ENCODE measurements at places on chromosomes 3 and 15. TPM values are rescaled to one million over a fixed set of nuclear protein-coding genes. Genes with fewer than 3 reads are reported as not detected.

- DNase-seq, result no peak
These were observed 42.9 kb downstream of the PLCH1 start for GRCh38 chr3:155701882-155702465.

- DNase-seq, result no peak
These were observed 415.9 kb upstream of the MDFIC2 start for GRCh38 chr3:70728311-70728710.

GRCh38 chr3:15796771-15797641 lies 773 bp downstream of the ANKRD28 start:
- no peak for DNase-seq

- no peak for DNase-seq
These were observed 32.1 kb upstream of the DENND4A start for GRCh38 chr15:65824031-65824743.

- no peak for DNase-seq
These were observed 47.5 kb upstream of the CHMP2B start for GRCh38 chr3:87179642-87180041.

- DNase-seq, result no peak
These were observed 474.8 kb downstream of the CNTN3 start for GRCh38 chr3:74139648-74140047.

The STXBP5L gene
- total RNA-seq, result not detected

The TJP1 gene
- 111 TPM for total RNA-seq

DNA sequence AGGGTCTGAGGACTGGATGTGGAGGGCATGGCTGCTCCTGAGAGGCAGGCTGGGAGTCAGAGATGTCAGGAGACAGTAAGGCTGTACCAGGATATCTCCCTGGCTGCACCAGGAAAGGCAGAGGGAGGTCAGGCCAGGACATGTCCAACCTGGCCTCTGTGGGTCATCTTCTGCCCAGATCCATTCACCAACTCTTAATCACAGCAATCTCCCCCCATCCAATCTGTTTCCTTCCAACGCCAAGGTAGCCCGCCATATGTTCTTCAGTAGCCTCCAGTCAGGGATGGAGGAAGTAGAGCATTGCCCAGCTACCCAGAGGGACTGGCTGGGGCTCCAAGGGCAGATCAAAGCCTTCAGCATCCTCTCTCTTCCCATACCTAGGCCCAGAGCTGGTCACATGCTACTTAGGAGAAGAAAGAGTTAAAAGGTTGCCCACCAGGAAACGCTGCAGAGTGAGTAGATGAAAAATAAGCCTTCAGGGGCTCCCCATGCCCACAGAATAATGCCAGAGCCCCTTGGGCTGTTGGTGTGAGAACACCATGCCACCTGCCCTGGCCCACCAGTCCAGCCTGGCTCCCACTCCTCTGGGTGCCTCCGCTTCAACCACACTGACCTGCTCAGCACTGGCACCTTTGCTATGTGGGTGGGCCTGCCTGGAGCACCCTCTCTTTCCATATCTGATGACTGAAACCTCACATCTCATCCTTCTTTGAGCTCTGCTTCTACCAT lies 176.8 kb downstream of the MEGF11 start:
- no peak for DNase-seq

- no peak for DNase-seq
These were observed 2.0 kb downstream of the NGLY1 start for GRCh38 chr3:25781145-25781757.

GRCh38 chr3:184761075-184761841 lies 49.4 kb upstream of the MAGEF1 start:
- no peak for DNase-seq

The CDC25A gene
- total RNA-seq, result 1.1 TPM

GRCh38 chr15:45457220-45457619 lies 65.3 kb downstream of the SLC30A4 start:
- no peak for DNase-seq

The CHRNA7 gene
- total RNA-seq, result 1.2 TPM

DNA sequence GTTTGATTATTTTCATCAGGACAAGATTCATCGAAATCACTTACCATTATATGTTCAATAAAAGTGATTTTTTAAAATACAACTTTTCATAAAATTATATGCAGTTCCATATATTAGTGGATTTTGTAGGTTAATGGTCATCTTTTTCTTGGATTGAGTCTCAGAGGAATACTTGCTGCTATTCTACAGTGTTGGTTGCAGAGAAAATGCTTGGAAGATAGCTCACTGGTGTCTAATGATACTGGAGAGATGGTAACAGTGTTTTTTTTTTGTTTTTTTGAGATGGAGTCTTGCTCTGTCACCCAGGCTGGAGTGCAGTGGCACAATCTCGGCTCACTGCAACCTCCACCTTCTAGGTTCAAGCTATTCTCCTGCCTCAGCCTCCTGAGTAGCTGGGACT lies 143.3 kb downstream of the TCF12 start:
- no peak for DNase-seq

- DNase-seq, result no peak
These were observed 200.7 kb downstream of the TIGIT start for GRCh38 chr3:114494498-114494897.

The LSMEM2 gene
- total RNA-seq, result 29.8 TPM

GRCh38 chr3:67524046-67524445 lies 130.4 kb downstream of the SUCLG2 start:
- no peak for DNase-seq

GRCh38 chr15:63539521-63539920 lies 35.1 kb downstream of the USP3 start:
- DNase-seq, result no peak

GRCh38 chr15:76360416-76360815 lies 23.8 kb downstream of the ISL2 start:
- DNase-seq, result no peak

The MYZAP gene
- 869 TPM for total RNA-seq

The SLC6A20 gene
- total RNA-seq, result not detected

- DNase-seq, result no peak
These were observed 771 bp downstream of the RARRES1 start for GRCh38 chr3:158731486-158731885.

DNA sequence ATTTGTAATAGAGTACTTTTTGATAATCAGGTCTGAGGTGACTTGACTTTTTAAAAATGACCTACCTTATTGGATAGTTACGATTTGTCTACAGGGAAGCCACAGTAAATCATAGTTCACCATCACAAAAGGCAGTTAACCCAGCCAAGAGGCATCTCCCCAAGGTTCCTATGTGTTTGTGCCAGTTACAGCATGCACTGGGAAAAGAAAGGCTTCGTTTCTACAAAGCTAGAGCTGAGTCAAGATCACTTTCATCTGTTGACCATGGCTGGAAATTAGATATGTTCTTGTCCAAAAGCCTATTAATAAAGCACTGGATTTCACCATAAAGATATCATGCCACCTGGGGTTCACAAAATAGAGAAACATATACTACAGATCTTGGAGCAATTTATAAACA lies 139.9 kb downstream of the GREM1 start:
- no peak for DNase-seq

DNA sequence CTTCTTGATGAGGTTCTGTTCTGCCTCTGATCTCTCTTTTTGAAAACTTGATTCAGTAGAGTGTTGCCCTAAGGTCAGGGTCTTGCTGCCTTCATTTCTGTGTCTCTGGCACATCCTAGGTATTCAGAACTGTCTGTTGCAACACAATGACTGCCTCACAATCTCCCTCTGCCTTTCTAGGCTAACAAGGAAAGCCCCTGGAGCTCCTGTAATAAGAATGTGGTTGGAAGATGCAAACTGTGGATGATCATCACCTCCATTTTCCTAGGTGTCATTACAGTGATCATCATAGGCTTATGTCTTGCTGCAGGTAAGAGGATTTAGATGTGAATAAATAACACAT lies 7.0 kb downstream of the C3orf52 start:
- no peak for DNase-seq

The SLCO2A1 gene
- total RNA-seq, result 7.8 TPM

The UACA gene
- total RNA-seq, result 25.8 TPM

The CCR5 gene
- total RNA-seq, result 0.49 TPM

GRCh38 chr15:80609091-80609490 lies 86.0 kb upstream of the ABHD17C start:
- no peak for DNase-seq

Measured in Right ventricle myocardium inferior (tissue), 1 donor.